ENCODE measurements at places on chromosomes 1 and 21.

GRCh38 chr1:93771843-93772242, 90.2 kb upstream of the BCAR3 start:
- no peak for DNase-seq

- DNase-seq = peak; percentile 51
Measured at GRCh38 chr1:66788231-66788939, 12.7 kb downstream of the INSL5 start.

GRCh38 chr1:205916541-205916940, 26.7 kb downstream of the SLC26A9 start:
- DNase-seq = no peak

DNA sequence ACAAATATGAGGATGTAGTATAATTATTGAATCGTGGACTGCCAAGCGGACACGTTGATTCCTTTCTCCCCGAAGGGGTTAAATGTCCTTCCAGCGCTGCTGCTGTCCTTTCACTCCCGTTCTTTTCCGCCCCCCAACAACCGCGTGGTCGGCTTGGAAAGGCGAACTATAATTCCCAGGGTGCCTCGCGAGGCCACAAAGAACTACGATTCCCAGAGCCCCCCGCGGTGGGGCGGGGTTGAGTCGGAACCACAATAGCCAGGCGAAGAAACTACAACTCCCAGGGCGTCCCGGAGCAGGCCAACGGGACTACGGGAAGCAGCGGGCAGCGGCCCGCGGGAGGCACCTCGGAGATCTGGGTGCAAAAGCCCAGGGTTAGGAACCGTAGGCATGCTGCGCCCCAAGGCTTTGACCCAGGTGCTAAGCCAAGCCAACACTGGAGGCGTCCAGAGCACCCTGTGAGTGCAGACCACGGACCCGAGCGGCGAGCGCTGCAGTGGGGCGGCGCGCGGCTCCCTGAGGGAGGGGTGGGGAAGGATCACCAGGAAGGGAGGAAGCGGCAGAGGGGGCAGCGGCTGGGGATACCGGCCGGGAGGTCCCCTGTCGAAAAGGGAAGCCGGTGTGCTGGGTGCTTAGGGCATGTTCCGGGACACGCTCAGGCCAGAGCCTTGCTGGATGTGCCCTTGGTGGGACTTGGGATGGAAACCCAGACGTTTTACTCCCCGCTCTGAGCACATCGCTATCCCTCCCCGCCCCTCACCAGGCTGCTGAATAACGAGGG, at the start of gene LAMTOR2:
Gene LAMTOR2 (plus strand): TSS at position 283 of the 781 bp plus-strand sequence. CDS start 108 bp downstream, at position 391.
- peak; percentile 96 for DNase-seq

GRCh38 chr1:3557366-3557765, 53.9 kb downstream of the MEGF6 start:
- DNase-seq = no peak

- no peak for DNase-seq
Measured at GRCh38 chr1:200172311-200172710, 144.8 kb downstream of the NR5A2 start.

GRCh38 chr1:198597690-198598430, 41.0 kb upstream of the PTPRC start:
- DNase-seq = peak; percentile 29

GRCh38 chr1:235108185-235108593, 20.4 kb downstream of the TOMM20 start:
- no peak for DNase-seq

DNA sequence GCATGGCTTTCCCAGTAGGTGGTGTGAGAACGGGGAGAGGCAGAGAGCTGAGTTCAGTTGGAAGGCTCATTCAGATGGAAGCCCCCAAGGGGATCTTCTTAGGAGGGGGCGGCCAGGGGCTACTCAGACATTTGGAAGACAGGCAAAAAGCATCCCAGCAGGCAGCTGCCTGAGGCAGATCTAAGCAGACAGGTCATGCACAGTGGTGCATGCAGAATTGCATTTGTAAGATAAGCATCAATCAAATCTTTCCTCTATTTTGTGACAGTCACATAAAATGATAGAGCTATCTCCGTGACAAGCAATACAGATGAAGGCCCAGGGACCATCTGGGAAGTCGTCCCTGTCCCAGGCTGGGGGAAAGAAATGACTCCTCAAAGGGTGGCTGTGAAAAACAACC, 3.8 kb downstream of the RAB3B start:
- DNase-seq = no peak

GRCh38 chr1:153945131-153945794, 1.3 kb downstream of the DENND4B start:
- DNase-seq = peak; percentile 86

GRCh38 chr1:248872752-248873408, 14.0 kb upstream of the ZNF692 start:
- DNase-seq = peak; percentile 50

- DNase-seq = no peak
Measured at GRCh38 chr1:47717341-47717740, 279.5 kb downstream of the FOXD2 start.

DNA sequence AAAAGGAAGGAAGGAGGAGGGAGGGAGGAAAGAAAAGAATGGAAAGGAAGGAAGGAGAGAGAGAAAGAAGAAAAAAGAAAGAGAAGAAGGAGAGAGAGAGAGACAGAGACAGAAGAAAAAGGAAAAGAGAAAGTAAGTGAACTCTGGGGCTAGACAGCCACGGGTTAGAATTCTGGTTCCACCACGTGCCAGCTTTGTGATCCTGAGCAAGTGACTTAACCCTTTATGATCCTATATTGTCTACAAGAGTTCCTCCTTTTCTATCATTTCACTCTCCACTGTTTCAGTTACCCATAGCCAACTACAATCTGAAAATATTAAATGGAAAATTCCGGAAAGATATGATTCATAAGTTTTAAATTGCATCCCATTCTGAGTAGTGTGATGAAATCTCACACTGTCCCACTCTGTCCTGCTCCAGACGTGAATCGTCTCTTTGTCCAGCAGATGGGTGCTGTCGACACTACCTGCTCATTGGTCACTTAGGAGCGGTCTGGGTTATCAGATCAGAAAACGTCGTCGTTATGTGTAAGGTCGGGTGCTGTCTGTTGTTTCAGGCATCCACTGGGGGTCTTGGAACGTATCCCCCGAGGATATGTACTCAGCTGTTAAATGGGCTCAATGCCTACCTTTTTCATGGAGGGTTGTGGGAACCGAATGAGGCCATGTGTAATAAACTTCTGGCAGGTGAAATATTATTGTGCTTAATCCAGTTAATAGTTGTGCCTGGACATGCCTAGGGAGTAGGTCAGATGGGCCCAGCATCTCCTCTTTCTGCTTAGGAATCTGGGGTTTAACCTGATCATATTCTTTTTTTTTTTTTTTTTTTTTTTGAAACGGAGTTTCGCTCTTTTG, 19.1 kb downstream of the TMEM51 start:
- DNase-seq = no peak

- DNase-seq = no peak
Measured at GRCh38 chr1:1825217-1825616, 46.9 kb upstream of the NADK start.

DNA sequence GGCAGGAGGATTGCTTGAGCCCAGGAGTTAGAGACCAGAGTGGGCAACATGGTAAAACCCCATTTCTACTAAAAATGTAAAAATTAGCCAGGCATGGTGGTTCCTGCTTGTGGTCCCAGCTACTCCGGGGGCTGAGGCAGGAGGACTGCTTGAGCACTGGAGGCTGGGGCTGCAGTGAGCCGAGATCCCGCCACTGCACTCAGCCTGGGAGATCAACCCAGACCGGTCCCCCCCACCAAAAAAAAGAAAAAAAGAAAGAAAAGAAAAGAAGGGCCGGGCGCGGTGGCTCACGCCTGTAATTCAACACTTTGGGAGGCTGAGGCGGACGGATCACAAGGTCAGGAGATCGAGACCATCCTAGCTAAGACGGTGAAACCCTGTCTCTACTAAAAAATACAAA, 1.8 kb upstream of the GMEB1 start:
- no peak for DNase-seq

GRCh38 chr1:54540582-54541295, 7.3 kb upstream of the ACOT11 start:
- no peak for DNase-seq

- peak; percentile 79 for DNase-seq
Measured at GRCh38 chr1:159009704-159010361, at the start of gene IFI16. IFI16 (plus strand) TSS chr1:159009907; CDS start chr1:159014681, 4,774 bp downstream.

- DNase-seq = no peak
Measured at GRCh38 chr1:185418472-185418871, 101.4 kb upstream of the IVNS1ABP start.

DNA sequence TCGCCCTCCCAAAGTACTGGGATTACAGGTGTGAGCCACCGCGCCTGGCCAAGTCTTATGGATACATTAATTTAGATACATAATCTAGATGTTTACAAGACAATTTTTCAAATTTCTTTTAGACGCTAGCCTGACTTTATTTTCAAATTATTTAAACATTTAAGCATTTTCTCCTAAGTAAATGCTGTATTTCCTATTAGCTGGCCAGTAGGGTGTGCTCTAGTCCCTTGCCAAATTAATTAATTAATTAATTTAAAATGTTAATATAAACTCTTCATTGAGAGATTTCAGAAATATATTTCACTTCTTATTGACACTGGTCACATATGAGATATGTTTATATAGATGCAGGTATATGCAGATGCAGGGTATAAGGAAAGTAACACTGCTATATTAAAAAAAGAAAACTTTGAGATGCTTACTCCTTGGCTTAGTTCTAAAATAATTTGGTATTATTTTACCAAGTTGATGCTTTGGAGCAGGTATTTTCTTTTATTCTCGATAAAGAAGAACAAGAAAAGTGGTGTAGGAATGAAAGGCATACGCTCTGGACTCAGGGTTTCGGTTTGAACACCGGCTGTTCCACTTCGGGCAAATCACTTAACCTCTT, 5.2 kb upstream of the ERRFI1 start:
- DNase-seq = peak; percentile 61

GRCh38 chr1:100626397-100626796, 88.5 kb downstream of the GPR88 start:
- DNase-seq = no peak

DNA sequence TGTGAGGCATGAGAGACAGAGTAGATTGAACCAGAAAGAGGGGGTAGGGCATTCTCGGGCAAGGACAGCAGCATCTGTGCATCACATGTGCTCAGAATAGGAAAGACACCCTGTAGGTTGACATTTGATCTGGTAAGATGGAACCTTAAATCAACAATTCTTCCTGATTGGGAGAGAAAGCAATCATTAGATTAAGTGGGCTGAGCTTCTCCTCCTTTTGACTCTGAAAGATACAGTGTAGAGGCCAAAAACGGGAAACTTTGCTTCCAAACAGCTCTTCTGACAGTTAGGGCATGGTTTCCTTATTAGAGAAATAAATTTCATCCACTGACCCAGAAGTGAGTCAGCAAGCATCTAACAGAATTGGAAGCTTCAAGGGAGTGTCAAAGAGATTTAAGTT, 9.7 kb downstream of the KIF14 start:
- DNase-seq = no peak

DNA sequence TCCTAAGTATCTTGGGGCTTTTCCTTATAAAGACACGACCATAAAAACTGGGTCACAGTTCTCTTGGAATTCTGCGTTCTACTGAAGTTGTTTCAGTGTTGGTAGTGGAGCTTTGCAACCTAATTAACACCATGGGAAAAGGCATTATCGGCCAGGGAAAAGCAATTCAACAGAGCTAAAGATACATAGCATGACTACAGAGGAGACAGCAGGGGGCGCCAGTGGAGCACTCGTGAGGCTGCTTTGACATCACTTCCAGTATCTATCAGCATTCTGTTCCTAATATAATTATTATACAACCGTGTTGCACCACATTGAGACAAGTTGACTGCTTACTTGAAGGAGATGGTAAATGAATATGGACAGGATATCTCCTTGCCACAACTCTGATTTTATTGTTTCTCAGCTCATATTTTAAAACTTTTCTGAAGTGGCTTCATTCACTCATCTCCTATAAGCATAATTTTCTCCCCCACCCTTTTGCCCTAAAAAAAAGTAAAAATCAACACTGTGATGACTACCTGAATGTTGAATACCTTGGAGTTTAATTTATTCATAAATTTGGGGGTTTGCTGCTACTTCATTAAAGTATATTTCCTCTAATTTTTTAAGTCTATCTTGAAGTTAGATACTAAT, 39.4 kb downstream of the ZP4 start:
- DNase-seq = peak; percentile 9

- DNase-seq = no peak
Measured at GRCh38 chr1:178683291-178683690, 41.8 kb upstream of the RALGPS2 start.

GRCh38 chr1:180527101-180527669, 24.8 kb upstream of the ACBD6 start:
- no peak for DNase-seq

- DNase-seq = no peak
Measured at GRCh38 chr1:198628067-198628455, 10.8 kb upstream of the PTPRC start.

GRCh38 chr1:119655154-119655553, 7.1 kb upstream of the ZNF697 start:
- DNase-seq = no peak

DNA sequence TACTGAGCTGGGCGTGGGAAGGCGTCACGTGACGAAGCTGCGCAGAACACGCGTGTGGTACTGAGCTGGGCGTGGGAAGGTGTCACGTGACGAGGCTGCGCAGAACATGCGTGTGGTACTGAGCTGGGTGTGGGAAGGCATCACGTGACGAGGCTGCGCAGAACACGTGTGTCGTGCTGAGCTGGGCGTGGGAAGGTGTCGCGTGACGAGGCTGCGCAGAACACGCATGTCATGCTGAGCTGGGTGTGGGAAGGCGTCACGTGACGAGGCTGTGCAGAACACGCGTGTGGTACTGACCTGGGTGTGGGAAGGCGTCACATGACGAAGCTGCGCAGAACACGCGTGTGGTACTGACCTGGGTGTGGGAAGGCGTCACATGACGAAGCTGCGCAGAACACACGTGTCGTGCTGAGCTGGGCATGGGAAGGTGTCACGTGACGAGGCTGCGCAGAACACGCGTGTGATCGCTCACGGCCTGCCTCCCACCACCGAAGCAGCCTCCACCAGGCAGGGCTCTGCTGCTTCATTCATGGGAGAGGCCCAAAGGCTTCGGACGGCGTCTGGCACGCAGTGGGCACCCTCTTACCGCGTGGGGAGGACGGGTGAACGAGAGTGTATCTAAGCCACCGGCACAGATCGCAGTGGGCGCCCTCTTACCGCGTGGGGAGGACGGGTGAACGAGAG, 24.0 kb downstream of the CFAP74 start:
- no peak for DNase-seq

GRCh38 chr1:170863621-170864020, 71.7 kb upstream of the MROH9 start:
- DNase-seq = no peak

DNA sequence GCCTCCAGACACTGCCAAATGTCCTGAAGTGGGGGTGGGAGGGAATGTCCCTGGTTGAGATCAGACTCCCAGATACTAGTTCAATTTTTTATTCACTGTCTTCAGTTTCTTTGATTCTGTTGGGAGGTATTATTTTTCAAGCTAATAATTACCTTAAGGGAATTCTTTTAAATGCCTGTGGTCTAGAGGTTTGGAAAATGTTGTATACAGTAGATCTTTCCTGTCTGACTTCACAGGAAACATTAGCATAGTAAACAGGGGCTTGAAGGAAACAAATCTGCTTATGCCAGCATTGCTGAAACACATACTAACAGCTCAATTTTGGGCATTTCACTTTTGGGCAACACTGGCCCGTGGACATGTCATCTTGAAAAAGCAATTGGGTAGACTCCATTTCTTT, 84.3 kb upstream of the HP1BP3 start:
- no peak for DNase-seq

Data from CD4-positive, alpha-beta T cell treated with Interleukin-12 subunit alpha and Interleukin-12 subunit beta, for 1 hour (primary cell).